ENCODE measurements at places on chromosomes 7 and 10.
A peak's percentile ranks its signal among the peaks of the same experiment; 100 is the strongest.

- DNase-seq: no peak
Measured at GRCh38 chr10:117222976-117223692, 17.8 kb upstream of the SLC18A2 start.

DNA sequence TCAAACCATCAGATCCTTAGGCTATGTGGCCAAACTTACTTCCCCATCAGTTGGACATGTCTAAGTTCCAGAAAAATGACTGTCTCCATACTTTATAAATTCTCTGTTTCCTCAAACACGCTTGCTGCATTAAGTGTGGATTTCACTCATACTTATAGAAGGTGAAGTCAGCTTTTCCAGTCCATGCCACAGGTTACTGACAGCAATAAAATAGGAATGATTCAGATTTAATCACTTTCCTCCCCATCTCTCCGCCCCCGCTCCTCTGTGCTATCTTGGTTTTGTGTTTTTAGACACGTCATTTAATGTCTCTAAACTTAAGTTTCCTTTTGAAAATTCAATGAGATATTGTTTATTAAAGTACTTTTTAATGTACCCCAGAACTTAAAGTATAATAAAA, 1098.0 kb upstream of the C7orf33 start:
- no peak for DNase-seq

DNA sequence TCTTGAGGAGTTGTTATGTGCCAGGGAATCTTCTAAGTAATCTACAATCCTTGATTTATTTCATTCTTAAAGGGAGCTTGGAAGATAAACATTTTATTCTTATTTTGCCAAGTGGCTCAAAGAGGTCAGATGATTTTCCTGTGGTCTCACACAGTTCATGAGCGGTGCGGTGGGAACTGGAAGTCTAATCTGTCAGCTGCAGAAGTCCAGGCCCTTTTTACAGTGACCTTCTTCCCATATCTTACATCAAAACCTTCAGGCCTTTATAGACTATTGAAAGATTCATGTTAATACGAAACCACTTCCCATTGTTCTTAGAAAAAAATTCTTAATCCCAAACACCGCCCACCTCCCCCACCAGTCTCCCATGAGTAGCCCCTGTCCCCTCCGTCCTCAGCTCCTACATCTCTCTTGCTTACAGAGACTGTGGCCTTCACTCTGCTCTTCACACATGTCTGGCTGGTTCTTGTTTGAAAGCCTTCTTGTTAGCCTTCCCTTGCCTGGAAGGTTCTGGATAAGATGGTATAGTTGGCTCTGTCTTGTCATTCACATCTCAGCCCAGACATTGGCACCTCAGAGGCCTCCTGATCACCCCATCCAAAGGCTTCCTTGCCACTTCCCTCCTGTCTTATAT, 61.5 kb downstream of the ITGA8 start:
- DNase-seq: no peak

- no peak for DNase-seq
Measured at GRCh38 chr7:74514131-74514591, 60.5 kb downstream of the GTF2IRD1 start.

GRCh38 chr7:151903249-151904032, 26.5 kb upstream of the PRKAG2 start:
- DNase-seq: no peak

DNA sequence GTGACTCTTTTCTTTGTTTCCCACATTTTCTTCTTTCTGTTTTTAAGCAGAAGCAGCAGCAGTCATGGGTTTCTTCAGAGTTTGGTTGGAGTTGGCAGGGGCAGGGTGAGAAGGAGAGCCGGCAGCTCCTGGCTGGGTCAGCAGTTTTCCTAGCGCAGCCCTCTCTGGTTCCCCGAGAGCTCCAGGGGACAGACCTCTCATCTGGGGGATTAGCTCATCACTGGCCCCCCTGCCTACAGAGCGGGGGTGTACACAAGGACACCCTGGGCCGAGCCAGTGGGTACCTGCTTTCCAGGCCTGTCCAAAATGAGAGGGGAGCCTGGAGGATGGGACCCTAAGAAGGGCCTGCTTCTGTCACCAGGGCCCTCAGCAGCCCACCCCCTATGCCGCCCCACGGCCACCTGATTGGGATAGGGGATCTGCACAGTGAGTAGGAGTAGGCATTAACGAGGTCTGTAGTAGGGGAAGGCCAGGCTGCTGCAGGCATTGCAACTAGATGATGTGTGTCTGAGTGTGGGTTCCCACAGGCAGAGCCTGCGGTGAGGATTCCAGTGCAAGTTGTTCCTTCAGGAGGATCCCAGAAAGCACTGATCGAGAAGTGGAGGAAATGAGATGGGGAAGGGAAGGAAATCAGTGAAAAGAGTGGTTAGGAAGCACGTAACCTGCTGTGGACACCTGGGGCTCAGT, 122.9 kb upstream of the PPIF start:
- no peak for DNase-seq

GRCh38 chr7:99562832-99563231, 4.4 kb downstream of the ZNF655 start:
- peak; percentile 48 for DNase-seq

- DNase-seq: no peak
Measured at GRCh38 chr7:116542618-116543017, 17.8 kb downstream of the CAV1 start.

DNA sequence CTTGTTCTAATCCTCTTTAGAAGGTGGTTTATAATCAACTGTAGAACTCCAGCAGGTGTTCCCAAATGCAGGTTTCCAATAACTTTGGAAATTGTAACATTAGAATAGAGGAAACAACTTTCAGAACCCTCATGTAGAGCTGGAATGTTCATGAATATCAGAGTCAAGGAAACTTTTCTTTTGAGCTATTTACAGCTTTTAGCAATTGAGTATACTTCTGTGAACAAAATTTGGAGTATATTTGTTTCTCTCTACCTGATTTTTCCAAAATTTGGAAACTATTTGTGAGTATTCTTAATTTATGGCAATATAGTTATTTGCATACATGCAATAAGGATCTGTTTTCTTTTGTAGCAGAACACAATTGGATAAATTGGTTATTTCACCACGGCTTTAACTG, 2.8 kb upstream of the CFAP43 start:
- no peak for DNase-seq

- no peak for DNase-seq
Measured at GRCh38 chr10:60350400-60350799, 39.3 kb downstream of the ANK3 start.

DNA sequence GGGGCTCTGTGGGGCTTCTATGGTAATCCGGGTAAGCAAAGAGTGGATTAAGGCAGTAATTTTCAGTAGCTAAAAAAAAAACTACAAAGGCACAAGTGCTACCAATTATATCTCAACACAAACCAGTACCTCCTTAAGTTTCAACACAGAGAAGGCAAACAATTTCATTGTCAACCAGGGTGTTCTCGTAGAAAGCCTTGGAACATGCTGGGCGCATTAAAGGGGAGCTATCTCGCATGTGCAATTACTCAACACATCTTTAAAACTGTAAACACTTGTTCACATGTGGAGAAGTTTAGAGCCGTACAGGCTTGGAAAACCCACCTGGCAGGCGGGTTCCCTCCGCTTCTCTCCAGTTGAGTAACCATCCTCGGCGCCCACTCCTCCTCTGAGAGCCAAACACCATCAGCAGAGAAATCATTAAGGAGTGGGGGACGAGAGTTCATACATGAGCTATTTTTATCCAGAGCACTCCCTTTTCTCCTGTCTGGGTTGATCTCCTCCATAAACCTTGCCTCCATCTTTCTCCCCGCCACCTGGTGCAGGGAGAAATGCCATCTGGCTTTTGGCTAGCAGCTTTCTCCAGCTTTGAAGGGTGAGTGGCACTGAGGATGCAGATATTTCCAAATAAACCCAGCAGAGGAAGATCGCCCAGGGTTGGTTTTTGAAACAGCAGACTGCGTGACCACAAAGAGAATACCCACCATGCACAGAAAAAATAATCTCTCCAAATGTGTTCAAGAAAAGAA, 287.1 kb downstream of the WDR11 start:
- DNase-seq: no peak

GRCh38 chr7:153380636-153381035, 621.1 kb downstream of the ACTR3B start:
- DNase-seq: no peak

DNA sequence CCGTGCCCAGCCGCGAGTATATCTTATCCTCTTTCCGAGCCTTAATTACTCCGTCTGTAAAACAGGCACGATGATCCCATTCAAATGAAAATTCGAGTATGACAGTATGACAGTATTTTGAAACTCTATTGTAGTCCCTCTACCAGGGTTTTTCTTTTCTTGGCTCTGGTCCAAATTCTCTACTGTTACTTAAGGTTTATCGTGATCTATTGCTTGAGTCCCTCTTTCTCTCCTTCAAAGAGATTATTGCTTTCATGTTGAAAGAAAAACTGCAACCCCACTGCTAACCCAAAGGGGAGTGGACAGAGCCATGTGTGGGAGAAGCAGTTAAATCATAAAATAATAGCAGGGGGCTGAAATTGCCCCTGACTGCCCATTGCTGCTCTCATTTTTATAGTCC, 1156.6 kb upstream of the AUTS2 start:
- no peak for DNase-seq

- DNase-seq: no peak
Measured at GRCh38 chr10:24674892-24675632, 48.6 kb downstream of the ARHGAP21 start.
